ENCODE measurements at places on chromosomes 12 and 14.

GRCh38 chr14:59529189-59529588 lies 44.9 kb downstream of the JKAMP start:
- no peak for DNase-seq

- DNase-seq: no peak
Measured at GRCh38 chr12:93886533-93887511, 209.6 kb downstream of the CRADD start.

DNA sequence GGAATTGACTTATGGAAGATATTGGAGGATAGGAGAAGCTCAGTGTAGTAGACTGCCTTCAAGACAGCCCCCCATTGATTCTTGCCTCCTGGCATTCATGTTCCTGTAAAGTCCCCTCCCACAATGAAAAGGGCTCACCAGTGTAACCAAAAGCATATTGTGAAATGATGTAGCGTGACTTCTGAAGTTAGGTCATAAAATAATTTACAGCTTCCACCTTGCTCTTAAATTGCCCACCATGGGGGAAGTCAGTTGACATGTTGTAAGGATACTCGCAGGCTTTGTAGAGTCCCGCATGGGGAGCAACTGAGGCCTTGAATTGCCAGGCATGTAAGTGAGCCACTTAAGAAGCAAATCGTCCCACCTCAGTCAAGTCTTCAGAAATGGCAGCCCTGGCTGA lies 25.1 kb downstream of the GTSF1 start:
- DNase-seq: no peak

GRCh38 chr12:108260039-108260438 lies 79.1 kb downstream of the CMKLR1 start:
- DNase-seq: no peak

DNA sequence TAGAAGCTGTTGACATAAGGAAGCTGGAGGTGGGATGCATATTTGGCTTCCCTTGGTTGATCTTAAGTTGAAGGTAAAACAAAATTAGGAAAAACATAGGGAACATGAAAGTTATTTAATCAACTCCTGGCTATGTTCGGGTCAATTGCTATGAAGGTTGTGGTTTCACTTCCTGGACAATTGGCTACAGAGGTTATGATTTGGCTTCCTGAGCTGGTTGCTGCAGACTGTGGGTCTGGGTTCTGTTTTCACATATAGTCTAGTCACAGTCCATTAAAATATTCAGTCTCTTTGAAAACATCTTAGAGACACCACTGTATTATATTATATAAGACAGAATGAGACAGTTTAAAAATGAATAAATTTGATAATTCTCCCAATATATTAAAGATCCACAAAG lies 895.2 kb upstream of the USP15 start:
- DNase-seq: no peak

DNA sequence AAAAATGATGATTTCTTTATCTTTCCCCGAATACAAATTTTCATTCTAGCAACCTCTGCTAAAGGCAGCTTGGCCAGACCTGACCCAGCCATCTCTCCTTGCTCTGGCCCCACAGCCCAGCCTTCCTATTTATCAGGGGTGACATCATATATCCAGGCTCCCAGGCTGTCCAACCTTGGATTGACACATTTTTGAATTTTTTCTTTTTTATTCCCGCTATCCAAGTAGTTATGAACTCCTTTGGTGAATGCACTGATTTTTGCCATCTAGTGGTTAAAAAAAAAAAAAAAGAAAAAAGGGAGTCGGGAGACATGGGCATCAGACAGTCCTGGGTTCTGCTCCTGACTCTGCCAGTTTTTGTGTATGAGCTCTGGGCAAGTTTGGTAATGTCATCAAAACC lies 120.5 kb downstream of the PTPN11 start:
- DNase-seq: no peak

DNA sequence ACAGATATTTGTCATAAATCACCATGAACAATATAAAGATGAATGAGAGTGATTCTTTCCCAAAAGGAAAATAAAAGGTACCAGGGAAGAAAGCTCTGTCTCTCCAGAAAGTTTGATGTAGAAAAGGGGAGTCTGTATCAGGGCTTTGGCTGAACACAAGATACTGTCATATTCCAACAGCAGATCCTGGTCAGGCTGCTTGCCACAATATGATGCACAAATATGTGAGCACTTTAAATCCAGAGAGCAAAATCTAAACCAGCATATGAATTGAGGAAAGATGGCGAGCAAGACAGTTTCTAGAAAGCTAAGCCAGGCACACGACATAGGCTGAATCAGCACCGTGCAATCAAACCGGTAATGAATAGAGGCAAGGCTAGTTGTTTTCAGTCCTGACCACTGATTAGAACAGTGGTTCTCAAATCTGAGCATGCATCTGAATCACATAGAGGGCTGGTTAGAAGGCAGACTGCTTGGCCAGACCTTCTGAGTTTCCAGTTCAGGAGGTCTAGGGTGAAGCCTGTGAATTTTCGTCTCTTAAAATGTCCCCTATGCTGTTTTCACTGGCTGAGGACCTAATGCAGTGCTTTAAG lies 60.7 kb downstream of the PLCZ1 start:
- no peak for DNase-seq

GRCh38 chr12:111404362-111405148 lies 1.2 kb upstream of the SH2B3 start:
- no peak for DNase-seq

- no peak for DNase-seq
Measured at GRCh38 chr14:90676912-90677311, 139.3 kb downstream of the TTC7B start.

DNA sequence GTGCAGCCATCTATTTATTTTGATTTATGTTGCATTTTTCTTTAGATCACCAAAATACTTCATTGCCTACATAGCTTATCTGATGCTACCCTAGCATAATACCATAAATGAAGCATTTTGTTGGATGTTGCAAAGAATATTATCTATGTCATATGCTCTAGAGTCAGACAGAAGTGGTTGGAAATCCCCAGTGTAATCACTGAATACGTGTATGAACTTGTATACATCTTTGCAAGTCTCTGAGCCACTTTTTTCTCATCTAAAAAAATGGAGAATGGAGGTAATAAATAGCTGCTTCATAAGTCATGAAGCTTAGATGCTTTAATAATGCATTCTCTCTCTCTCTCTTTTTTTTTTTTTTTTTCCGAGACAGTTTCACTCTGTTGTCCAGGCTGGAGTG lies 18.5 kb downstream of the EVL start:
- no peak for DNase-seq

DNA sequence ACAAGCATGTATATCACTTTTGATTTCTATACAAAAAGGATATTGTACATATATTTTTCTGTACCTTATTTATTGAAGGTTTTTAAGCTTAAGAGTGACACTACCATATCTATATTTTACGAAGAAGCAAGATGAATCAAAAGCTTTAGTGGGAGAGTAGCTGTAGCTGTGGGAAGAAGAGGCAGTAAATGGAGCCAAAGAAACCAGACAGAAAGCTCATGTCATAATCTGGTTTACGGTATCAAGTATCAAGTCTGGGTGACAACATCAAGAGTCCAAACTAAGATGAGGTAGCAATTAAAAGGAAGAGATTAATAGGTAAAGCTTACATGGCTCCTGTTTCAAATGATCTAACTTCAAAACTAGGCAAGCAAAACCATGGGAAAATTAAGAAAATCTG lies 54.8 kb downstream of the CEP83 start:
- no peak for DNase-seq

GRCh38 chr14:23801766-23802165 lies 151.8 kb upstream of the DHRS4 start:
- no peak for DNase-seq

GRCh38 chr14:106556665-106557289 lies 1030.4 kb downstream of the TMEM121 start:
- peak; percentile 59 for DNase-seq

DNA sequence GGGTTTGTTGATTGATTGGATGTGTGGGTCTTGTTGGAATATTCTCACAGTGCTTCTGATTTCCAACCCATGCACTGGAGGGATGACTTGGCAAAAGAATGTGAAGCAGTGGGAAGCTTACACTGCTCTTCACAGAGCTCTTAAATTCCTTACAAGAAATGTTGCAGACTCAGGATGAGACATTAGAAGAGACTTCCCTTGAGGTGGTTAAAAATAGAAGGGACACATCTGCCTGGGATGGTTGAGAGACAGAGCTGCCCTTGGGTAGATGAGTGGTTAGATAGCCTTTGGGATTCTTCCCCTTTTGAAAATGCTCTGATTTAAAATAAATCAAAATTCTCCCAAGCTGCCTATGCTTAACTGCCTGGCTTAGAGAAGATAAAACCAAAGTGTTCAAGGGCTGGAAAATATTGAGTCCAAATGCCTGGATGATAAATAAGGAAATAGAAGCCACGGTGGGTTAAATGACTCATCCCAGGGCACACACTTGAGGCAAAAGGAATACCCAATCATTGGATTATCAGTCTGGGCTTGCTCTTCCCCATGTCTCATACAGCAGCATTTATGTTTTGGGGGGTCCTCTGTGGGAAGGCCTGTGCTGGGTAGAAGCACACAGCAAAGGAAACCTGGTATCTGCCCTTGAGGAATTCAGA lies 264.3 kb downstream of the AKAP6 start:
- DNase-seq: no peak

GRCh38 chr14:76428611-76429010 lies 52.7 kb downstream of the ESRRB start:
- DNase-seq: no peak

DNA sequence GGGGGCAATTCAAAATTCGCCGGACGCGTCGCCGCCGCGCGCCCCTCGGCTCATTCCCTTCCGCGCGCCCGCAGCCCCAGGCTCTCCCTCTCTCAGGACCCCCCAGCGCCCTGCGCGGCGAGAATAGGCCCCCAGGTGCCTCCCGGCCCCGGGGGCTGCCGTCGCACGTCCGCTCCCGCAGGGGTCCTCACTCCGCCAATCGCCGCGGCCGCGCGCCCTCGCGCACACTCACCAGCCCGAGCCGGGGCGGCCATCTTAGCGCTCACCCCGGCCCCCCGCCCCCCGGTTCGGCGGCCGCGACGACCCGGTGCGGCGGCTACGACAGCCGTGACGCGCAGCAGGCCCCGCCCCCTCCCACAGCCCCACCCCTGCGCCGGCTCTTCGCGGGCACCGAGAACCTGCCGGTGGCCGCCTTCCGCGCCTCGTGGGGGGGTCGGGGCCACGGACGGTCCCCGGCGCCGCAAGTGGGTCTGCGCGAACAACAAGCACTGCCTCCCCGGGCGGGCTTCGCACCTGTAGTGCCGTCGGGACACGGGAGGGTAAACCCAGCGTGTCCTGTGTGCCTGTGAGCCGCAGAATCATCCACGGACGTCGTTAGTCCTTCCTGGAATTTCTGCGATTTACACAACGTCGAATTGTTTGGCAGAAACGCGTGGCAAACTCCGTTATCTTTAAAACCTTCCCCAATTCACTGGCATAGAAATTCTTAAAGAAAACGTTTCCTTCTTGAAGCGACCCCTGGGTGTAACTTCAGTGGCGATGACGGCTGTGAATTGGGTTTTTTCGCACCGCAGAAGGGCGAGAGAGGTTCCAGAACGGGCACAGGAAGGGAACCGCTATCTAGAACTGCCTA lies 2.5 kb downstream of the USP44 start:
- DNase-seq: peak; percentile 24

All from stimulated activated CD8-positive, alpha-beta memory T cell treated with anti-CD3 and anti-CD28 coated beads, Interleukin-12 subunit alpha, Interleukin-12 subunit beta, amount 100 ng/mL, for 1 hour (primary cell).